ENCODE measurements at places on chromosomes 16 and 17.

- no peaks in the 10 kb centered on the region for H3K27me3 ChIP-seq
- H3K27ac ChIP-seq, result no peak overlapping the region
- no peaks in the 10 kb centered on the region for H3K36me3 ChIP-seq
- no peak overlapping the region for H3K4me3 ChIP-seq
- H3K4me1 ChIP-seq, result peaks cover 28% of the 10 kb centered on the region
- DNase-seq, result peak; percentile 37
These were observed 2.3 kb upstream of the IL4R start for GRCh38 chr16:27311448-27311830.

GRCh38 chr17:63983320-63983719 lies 10.6 kb upstream of the SCN4A start:
- H3K27ac ChIP-seq, result no peak overlapping the region
- no peaks in the 10 kb centered on the region for H3K27me3 ChIP-seq
- DNase-seq, result peak; percentile 67

DNA sequence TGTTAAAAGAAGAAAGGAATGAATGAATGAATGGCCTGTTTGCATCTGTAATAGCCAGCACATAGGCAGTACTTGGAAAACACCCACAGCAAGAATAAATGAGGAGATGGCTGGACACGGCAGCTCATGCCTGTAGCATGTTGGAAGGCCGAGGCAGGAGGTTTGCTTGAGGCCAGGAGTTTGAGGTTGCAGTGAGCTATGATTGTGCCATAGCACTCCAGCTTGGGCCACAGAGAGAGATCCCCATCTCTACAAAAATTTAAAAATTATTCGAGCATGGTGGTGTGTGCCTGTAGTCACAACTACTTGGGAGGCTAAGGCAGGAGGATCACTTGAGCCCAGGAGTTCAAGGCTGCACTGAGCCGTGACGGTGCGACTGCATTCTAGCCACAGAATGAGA lies 12.5 kb downstream of the IL4R start:
- no peaks in the 10 kb centered on the region for H3K27me3 ChIP-seq
- peak; percentile 55 for DNase-seq
- peaks cover 61% of the 10 kb centered on the region for H3K4me1 ChIP-seq
- H3K36me3 ChIP-seq, result no peaks in the 10 kb centered on the region
- no peak overlapping the region for H3K4me3 ChIP-seq

- no peaks in the 10 kb centered on the region for H3K36me3 ChIP-seq
- H3K27ac ChIP-seq, result no peak overlapping the region
- no peak overlapping the region for H3K4me3 ChIP-seq
- no peak for DNase-seq
- H3K4me1 ChIP-seq, result peaks cover 57% of the 10 kb centered on the region
- no peaks in the 10 kb centered on the region for H3K27me3 ChIP-seq
These were observed 66.2 kb downstream of the CYTH1 start for GRCh38 chr17:78715876-78716275.

DNA sequence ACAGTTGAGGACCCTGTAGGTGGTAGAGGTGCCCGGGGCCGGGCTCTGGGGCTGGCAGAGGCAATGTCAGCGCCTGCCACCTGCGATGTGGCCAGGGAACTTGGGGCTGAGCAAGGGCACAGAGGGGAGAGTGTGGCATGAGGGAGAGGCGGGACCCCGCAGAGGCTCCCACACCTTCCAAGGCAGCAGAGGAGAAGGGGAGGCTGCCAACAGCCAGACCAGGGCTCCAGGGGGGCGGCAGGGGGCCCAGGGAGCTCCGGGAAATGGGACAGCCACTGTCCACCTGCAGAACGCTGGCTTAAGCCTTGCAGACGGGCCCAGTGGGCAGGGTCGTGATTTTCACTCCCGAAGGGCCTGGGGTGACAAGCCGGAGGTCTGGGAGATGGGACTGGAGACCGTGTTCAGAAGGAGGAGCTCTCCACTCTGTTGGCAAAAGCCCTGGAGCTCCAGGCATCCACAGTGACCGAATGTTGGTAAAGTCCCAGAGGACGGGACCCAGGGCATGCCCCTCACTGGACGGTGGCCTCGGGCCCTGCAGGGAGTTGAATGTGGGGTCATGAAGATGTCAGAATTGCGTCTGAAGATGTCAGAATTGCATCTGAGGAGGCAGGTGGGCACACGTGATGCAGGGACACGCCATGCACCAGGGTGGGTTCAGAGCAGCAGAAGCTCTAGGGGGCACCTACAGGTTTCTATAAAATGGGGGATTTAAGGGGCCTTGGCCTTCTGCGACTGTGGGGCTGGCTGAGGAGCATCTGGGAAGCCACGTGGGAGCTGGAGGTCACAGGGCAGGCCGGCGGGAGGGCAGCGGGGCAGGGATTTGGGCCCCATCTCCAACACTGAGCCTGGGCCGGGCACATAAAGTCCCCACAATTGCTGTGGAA lies 18.6 kb downstream of the CD7 start:
- DNase-seq, result no peak
- H3K4me3 ChIP-seq, result peak overlapping the region; percentile 45
- no peaks in the 10 kb centered on the region for H3K27me3 ChIP-seq
- H3K27ac ChIP-seq, result peak overlapping the region; percentile 86

DNA sequence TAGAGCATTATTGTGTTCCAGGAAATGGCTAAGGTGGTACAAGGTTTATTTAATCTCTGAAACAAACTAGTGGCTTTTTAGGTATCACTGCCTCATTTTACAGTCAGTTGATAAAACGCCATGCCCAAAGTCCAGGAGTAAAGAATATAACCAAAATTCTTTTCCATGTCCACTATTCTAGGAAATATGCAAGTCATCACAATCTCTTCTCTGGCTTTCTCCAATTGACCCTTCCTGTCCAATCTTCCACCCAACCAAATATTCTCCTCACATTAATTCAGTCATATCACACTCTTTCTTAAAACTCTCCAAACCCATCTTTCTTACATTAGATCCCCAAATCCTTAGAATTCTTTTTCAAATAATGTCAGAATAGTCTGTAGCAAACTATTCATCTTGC lies 1110.0 kb upstream of the CDH8 start:
- no peaks in the 10 kb centered on the region for H3K36me3 ChIP-seq
- H3K27me3 ChIP-seq, result no peaks in the 10 kb centered on the region
- no peak overlapping the region for H3K4me3 ChIP-seq
- DNase-seq, result no peak

- H3K4me3 ChIP-seq, result no peak overlapping the region
- H3K4me1 ChIP-seq, result peaks cover 18% of the 10 kb centered on the region
- no peak for DNase-seq
- no peaks in the 10 kb centered on the region for H3K27me3 ChIP-seq
- H3K27ac ChIP-seq, result no peak overlapping the region
These were observed 578 bp downstream of the AOC2 start for GRCh38 chr17:42844761-42845555.

DNA sequence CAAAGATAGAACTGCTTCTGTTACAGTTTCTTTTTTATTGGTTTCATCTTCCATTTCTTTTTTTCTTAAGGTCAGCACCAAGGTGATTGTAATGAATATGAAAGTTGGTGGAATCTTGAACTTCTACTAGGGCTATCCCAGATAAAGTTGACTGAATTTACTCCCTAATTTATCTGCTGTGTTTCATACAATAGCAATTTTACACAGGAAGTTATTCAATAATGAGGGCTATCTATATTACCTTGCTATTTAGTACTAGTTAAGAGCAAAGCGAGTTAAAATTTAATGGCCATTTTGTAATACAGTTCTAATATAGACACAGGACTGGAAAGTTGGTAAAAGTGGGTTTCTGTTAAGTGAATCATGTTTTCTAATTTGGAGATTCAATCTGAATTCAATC lies 24.1 kb downstream of the USP10 start:
- no peak overlapping the region for H3K27ac ChIP-seq
- peaks cover 4% of the 10 kb centered on the region for H3K36me3 ChIP-seq
- H3K27me3 ChIP-seq, result no peaks in the 10 kb centered on the region

DNA sequence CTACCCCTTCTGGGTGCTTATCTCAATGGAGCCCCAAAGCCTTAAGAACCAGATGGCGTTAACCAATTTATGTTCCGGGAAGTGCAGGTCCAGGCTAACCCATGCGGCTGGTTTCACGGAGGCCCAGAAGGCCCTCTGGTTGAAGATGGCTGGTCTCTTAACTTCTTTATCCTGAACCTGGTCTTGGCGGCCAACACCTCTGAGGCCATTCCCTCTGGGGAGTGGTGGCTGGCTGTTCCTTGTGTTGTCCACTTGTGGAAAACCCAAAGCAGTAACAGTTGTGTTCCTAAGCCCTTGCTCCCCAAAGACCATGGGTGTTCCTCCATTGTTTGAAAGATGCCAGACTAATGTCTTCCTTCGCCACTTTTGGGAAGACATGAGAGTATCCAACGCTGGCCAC lies 1.5 kb downstream of the CDYL2 start:
- no peaks in the 10 kb centered on the region for H3K36me3 ChIP-seq
- no peak overlapping the region for H3K27ac ChIP-seq
- H3K27me3 ChIP-seq, result no peaks in the 10 kb centered on the region
- H3K4me3 ChIP-seq, result peak overlapping the region; percentile 58
- peaks cover 9% of the 10 kb centered on the region for H3K4me1 ChIP-seq

DNA sequence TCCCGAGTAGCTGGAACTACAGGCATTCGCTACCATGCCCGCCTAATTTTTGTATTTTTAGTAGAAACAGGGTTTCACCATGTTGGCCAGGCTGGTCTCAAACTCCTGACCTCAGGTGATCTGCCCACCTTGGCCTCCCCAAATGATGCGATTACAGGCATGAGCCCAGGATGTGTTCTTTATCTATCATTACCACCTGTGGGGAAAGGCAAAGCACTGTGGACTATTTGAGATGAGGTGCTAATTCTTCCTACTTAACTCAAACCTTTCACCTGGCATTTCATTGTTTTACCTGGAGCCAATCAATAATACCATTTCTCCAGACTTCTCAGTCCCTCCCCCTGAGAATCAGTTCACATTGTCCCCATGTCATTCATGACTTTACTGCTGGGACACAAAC lies 20.4 kb upstream of the PPM1D start:
- H3K4me1 ChIP-seq, result peaks cover 14% of the 10 kb centered on the region
- no peaks in the 10 kb centered on the region for H3K36me3 ChIP-seq
- no peak overlapping the region for H3K4me3 ChIP-seq
- H3K27ac ChIP-seq, result no peak overlapping the region

DNA sequence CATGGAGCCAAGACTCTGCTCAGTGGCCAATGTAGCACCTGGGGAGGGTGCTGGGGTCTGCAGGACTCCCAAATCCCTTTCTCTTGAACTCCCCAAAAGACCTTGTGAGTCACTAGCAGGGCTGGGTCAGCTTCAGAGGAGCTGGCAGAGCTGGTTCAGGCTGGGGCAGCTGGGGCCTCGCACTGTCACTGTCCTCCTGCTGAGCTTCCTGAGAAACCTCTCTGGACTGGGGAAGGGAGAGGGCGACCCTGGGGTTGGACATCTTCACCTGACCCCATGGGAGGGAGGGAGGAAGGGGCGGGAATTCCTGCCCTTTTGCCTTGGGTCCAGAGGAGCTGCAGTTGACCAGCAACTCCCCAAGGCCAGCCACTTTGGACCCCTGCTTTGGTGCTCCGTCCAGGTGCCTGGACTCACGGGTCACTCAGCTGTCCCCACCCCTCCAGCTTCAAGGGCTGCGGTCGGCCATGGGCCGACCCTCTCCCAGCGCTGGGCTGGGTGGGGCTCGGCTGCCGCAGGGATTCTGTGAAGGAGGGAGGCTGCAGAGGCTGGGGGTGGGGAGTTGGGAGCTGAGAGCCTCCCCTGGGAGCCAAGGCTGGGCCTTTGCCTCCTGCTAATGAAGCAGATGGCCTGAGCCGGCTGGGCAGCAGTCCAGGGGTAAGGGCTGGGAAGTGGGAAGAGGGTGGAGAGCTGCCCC lies 9.2 kb downstream of the FMNL1 start:
- no peaks in the 10 kb centered on the region for H3K36me3 ChIP-seq
- peaks cover 57% of the 10 kb centered on the region for H3K4me1 ChIP-seq
- no peak for DNase-seq
- peak overlapping the region; percentile 79 for H3K27ac ChIP-seq
- H3K27me3 ChIP-seq, result no peaks in the 10 kb centered on the region
- no peak overlapping the region for H3K4me3 ChIP-seq

DNA sequence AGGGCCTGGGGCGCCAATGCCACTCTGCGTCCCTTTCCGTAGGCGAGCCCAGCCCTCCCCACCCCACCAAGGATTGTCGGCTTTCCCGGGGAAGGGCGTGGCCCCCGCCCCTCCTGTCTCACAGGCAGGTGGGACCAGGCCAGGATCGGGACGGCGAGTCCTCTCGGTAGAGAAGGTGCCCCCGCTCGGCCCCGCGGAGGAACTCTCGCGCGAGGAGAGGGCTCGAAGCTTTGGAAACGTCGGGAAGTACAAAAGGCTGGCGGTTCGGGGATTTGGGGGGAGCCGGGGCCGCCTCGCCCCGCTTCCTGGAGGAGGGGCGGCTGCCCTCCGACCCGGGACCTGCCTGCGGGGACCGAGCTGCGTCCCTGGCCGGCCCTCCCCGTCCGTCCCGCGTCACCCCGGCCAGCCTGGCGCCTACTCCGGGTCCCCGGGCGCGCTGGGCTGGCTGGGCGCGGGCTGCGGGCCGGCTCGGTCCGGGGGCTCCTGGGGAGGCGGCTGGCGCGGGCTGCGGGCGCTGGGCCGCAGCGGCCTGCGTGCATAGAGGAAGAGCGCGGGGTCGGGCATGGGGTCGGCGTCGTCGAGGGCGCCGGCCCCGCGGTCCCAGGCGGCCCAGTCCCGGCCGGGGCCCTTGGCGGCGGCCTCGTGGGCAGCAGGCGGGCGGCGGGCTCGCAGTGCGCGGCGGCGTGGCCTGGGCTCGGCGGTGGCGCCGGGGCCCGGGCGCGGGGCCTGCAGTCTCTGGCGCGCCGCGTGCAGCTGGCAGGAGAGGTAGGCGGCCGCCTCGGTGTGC lies 12.6 kb upstream of the CLUH start:
- peaks cover 16% of the 10 kb centered on the region for H3K4me1 ChIP-seq
- H3K36me3 ChIP-seq, result no peaks in the 10 kb centered on the region

DNA sequence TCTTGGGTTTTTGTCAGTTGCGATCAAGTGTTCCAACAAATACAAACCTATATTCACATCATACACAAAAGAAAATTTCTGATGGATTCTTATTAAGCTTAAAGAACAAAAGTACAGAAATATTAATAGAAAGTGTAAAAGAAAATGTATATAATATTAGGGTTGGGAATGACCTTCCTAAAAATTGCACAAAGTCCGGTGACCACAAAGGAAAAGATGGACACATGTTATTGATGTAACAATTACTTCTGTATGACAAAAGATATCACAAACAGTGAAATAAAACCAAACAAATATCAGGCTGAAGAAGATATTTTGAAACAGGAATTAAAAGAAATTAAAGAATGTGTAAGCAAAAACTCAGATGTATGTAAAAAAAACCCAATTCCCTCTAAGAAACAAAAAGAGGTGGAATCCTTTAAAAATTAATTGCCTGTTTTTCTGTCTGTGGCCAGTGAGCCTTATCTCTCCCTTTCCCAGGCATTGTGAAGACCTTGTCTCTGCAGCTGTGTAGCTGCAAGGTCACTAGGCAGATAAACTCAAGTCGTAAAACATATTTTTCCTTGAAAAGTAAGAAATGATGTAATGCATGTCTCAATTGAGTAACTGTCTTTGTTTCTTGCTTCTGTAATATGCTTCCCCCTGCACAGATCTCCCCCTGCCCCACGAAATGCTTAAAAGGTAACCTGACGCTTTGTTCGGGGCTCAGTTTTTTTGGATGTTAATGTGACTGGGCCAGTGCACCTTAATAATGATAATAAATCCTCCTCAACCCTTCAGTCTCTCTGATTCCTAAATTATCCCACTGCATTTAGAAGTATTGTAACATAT lies 2.8 kb downstream of the ST6GALNAC1 start:
- H3K27ac ChIP-seq, result no peak overlapping the region
- H3K27me3 ChIP-seq, result no peaks in the 10 kb centered on the region
- no peak for DNase-seq
- no peaks in the 10 kb centered on the region for H3K36me3 ChIP-seq
- peaks cover 11% of the 10 kb centered on the region for H3K4me1 ChIP-seq

All from suprapubic skin (tissue), 4 donors.